NCI-H1105 (cell line): ENCODE measurements at places on chromosomes 3 and 15.
A peak's percentile ranks its signal among the peaks of the same experiment; 100 is the strongest.

DNA sequence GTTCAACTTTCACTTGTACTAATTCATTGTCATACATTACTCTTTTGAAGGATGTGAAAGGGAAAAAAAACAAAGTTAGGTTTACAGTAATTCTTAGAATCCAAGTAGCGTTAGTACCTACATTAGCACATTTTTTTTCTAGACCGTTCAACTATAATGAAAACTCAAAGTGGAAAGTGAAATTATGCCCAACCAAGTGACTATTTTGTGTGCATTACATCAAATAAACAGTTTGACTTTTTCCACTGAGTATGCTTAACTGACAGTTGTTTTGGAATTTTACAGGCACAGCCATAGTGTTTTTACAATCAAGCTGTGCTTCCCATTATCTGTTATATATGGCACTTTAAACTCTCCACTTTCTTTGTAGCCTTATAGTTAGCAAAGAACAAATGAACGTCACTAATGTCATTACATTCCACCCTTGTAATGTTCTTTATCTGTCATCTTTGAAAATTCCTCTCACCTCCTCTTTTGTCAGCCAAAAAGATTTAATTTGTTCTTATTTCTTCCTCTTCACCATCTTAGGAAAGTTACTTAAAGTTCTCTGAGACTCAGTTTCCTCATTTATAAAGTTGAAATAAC is 142.3 kb upstream of the SOX2 start:
- no peak for DNase-seq

DNA sequence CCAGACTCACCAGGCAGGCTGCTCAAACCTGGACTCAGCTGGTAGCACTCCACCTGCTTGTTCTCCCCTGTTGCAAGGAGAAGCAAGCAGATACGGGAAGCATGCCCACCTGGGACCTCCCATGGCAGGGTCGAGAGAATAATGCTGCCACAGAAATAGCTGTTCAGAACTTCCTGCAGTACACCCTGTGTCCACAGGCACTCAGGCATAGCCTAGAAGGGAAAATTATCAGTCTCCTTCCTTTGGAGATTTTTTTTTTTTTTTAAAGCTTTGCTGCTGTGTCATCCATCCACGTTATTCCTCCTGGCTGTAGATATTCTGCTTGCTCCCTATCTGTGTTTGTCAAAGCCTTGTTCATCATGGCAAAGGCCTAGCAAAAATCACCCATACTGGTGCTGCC is 32.7 kb upstream of the RPS17 start:
- DNase-seq, result no peak

GRCh38 chr3:69695443-69695842 is 43.8 kb upstream of the MITF start:
- DNase-seq, result peak; percentile 4

DNA sequence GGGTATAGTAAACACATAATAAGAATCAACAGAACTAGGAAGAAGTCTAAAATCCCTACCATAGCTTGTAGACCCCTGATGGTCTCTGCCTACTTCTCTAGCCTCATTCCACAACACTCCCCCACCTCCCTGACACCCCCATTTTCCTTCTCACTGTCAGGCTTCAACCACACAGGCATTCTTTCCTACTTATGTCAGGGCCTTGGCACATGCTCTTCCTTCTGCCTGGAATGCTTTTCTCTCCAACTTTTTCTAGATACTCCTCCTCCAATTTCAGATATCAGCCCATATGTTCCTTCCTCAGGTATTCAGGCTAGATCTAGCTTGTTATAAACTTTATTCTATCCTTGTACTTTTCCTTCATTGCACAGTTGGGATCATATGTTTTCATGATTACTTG is 106.0 kb upstream of the MRPL3 start:
- DNase-seq, result no peak

DNA sequence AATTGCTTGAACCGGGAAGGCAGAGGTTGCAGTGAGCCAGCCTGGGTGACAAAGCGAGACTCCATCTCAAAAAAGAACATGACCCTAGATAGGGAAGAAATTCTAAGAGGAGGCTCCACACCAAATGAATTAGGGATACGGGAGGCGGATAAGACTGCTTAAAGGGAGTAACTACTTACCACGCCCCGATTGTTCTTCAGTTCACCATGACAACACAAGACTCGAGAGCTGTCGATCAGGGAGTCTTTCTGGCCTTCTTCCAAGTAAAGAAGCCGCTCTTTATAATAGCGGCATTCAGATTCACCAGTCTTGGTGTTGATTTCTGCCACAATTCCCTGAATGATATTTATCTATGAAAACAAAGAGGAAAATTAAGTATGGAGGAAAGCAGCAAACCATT is 53.9 kb upstream of the TASOR start:
- no peak for DNase-seq

GRCh38 chr3:187773233-187774184 is 28.2 kb upstream of the BCL6 start:
- DNase-seq, result no peak

DNA sequence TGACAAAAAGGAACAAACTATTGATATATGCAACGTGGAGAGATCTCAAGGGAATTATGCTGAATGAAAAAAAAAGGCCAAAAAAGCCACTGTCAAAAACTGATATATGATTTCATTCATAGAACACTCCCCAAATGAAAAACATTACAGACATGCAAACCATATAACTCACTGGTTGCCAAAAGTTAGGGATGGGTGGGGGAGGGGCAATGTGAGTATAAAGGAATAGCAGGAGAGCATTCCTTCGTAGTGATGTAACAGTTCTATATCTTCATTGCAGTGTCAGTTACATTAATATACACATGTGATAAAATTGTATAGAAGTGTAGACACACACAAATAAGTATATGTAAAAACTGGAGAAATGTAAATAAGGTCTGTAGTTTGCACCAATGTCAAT is 12.2 kb downstream of the GBE1 start:
- DNase-seq, result no peak

DNA sequence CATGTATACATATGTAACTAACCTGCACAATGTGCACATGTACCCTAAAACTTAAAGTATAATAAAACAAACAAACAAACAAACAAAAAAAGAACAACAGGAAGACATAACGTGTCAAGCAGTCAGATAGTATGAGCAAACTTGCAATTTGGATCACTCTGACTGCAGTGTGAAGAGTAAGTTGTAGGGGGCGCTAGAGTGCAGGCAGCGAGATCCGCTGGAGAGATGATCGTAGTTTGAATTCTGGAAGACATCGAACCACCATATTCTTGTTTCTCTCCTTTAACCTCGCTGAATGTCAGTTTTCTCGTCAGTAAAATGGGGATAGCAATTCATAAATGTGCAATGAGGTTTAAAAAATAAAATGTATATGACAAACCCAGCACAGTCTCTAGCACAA is 165.2 kb upstream of the LMCD1 start:
- no peak for DNase-seq

- peak; percentile 65 for DNase-seq
Measured at GRCh38 chr15:81575436-81576123, 201.6 kb upstream of the TMC3 start.

DNA sequence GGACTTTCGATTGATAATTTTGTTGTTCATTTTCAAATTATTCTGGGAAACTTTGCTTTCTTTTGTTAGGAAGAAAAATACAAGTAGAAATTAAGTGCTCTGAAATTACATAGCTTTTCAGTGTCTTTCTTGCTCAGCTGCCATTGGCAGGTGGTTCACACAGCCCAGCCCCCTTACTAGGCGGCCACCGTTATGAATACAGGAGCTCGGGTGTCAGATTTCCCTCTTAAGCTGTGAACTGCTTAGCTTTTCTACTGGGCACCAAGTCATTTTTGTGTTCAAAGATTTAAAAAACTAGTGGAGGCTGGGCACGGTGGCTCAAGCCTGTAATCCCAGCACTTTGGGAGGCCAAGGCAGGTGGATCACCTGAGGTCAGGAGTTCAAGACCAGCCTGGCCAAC is 55.2 kb downstream of the HMG20A start:
- DNase-seq, result no peak

- no peak for DNase-seq
Measured at GRCh38 chr3:69484507-69485393, 98.9 kb upstream of the FRMD4B start.

DNA sequence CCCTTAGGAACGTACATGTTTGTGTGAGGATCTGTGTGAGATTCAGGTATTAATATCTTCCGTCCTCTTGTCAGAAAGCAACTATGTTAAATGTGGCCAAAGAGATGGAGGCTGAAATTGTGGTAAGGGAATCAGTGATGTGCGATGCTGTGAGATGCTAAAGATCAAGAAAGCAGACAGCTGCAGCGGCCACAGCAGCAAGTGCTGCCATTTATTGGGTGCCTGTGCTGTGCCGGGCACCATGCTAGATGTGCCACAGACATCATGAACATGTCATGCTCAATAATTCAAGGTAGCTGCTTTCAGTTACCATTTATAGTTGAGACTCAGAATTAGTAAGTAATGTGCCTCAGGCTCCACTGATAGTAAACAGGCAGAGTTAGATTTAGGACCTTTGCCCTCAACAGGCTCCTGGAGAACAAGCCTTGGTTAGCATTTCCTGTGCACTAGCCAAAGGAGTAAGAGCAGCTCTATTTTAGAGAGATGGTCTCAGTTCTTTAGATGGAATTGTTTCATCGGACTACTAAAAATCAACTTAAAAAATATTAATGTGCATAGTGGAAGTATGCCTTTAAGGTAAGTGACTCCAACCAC is 24.9 kb downstream of the LARS2 start:
- no peak for DNase-seq

DNA sequence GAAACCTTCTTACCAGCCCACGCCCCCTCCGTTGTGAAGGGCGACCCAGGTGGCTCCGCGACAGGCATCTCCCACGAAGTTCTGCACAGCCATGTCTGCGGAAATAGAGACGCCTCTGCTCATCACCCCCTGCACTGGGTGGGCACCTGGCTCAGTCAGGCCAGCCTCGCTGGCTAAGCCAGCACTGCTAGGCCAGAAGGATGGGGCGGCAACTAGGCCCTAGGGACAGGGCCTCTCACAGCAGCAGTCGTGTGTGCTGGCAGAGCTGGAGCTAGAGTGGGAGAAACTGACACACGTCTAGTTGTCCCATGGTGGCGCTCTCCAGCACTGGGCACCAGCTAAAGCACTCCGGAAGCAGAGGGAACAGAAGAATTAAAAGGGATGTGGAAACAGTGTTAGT is 12.5 kb upstream of the ZXDC start:
- no peak for DNase-seq

DNA sequence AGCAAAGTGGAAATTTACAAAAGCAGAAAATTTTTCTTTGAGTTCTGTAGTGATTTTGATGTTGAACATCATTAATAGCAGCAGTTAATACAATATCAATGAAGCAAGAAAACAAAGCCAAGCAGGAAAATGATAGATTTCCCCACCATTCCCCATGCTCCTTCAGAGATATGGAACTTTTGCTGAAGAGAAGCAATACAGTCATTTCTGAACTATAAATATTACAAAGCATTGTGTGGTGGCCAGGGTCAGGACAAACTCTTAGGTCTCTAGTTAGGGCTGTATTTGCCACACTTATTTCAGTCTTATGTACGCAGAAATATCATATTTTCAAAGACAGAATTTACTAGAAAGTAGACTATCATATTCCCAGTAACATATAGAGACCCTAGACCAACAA is 88.8 kb upstream of the P3H2 start:
- DNase-seq, result no peak

GRCh38 chr3:11563159-11563864 is 80.4 kb downstream of the VGLL4 start:
- no peak for DNase-seq

DNA sequence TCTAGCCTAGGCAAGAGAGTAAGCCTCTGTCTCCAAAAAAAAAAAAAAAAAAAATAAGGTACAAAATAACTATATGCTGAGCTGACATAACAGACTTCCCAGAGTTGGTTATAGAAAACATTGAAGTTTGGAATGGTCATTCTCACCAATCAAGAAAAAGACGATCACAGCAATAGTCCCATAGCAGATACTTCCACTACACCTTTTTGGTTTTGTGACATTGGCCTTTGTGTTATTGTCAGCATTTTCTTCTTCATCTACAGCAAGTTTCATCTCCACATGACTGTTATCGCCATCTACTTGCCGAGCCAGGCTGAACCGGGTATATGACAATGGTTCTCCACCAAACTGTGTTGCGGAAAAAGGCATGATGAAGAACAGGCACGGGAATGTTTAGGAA is 6.9 kb downstream of the TFRC start:
- no peak for DNase-seq

GRCh38 chr15:92021792-92022191 is 168.3 kb downstream of the SLCO3A1 start:
- no peak for DNase-seq

DNA sequence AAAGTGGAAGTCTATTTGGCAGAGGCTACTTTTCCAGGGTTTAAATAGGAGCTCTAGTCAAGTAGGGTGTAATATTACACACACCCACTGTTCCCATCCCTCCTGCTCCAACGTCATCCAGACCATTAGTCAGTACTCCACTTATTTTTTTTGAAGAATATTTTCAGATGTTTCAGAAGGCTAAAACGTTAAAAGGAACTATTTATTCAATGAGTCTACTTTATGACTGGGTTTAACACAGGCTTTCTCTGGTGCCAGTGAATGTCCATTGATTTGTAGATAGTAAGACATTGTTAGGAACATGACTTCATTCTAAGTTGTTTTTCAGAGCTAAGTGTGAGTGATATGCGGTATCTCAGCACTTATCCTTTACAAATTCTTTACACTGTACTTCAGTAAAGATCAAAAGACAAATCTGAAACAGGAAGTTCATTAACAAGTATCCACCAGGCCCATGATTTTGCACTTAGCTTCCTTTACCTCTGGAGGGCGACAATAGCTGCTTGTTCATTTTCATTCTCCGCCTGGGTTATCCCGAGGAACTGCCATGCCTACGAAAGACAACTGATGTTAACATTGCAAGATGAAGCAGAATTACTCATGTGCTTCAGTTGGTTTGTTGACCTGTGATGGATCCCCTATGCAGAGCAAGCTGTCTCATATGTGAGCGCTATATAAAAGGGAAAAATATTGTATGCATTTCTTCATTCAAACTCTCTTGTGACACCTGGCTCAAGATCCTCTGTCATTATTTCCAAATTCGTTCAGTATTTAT is 158.7 kb downstream of the USP13 start:
- peak; percentile 43 for DNase-seq

DNA sequence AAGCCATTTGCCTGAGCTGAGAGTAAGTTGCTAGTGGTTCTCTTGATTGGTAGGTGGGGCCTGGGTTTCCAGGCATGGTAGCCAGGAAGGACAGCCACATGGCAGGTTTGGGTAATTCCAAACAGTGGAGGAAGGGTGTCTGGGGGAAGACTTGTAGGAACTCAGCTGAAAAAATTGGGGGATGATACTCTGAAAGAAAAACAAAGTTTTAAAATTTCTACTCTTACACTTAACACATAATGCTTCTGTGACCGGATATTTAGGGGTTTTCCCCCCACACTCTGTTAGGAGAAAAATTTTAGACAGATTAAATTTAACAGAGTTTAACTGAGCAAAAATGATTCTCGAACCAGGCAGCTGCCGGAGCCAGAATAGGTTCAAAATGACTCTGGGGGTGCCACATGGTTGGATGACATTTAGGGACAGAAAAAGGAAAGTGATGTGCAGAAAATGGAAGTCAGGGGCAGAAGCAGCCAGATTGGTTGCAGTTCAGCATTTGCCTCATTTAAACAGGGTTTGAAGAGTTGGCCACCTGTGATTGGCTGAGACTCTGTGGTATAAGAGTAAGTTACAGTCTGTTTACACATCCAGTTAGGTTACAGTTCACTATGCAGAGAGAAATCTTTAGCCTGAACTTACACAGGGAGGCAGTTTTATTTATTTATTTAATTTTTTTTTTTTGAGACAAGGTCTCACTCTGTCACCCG is 8.1 kb downstream of the B2M start:
- no peak for DNase-seq

GRCh38 chr3:11143476-11143875 is 10.8 kb upstream of the HRH1 start:
- no peak for DNase-seq

- no peak for DNase-seq
Measured at GRCh38 chr15:69145694-69146492, 14.5 kb upstream of the GLCE start.
